ENCODE measurements at places on chromosomes 16 and 17.

GRCh38 chr16:71537643-71538042, 11.4 kb downstream of the CHST4 start:
- no peak for DNase-seq

- no peak for DNase-seq
Measured at GRCh38 chr17:78423961-78424675, 45.7 kb downstream of the PGS1 start.

DNA sequence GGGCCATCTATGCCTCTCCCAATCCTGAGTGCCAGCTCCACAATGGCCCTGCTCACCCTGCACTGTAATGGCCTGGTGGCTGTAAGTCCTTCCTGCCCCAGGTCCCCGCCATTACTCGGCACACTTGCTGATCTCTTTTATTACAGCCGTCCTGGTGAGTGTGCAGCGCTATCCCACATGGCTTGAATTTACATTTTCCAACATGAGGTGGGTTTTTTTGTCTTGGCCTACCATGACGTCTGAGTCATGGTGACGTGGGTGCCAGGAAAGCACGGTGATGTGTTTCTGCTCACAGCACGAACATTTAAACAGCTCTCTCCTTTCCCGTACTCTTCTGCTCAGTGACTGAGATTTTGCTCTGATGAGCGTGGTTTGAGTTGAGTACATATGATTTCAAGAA, 55.2 kb upstream of the FOXF1 start:
- DNase-seq, result no peak

GRCh38 chr17:4584101-4584916, at the start of gene SMTNL2:
TSS of gene SMTNL2 (plus strand) at chr17:4584529. CDS start at chr17:4584606, 77 bp downstream.
- no peak for DNase-seq

DNA sequence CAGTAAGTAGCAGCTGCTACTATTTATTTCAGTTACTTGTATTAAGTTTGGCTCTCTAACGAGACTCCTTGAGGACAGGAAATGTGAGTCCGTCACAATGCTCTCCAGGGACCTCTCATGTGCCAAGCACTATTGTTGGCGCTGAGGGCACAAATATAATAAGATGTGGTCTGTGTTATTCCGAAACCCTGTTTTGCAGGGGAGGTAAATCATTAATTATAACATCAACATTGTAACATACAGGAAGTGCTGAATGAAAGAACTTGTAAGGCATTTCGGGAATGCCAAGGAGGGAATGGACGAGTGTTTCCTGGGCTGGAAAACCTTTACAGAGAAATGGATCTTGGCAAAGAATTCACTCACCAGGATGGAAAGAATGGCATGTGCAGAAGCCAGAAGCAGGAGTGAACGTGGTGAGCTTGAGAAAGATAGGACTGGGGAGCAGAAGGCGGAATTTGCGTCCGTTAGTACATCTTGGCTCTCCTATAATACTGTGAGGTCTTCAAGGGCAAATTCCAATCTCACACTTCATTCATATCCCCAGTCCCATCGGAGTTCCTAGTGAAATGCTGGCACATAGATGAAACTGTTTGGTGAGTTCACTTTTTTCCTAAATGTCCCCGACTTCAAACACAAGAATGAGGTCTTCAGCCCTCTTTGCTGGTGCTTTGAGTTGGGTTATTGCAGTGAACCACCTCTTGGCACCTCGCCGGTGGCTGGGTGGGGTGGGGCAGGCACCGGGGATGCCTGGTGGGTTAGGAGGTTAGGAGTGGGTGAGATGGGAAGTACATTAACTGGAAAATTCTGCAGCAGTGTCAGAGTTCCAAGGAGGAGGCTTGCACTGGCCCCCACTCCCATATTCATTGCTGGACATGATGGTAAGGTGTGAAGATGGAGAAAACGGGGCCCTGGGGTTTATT, 11.5 kb downstream of the TAC4 start:
- no peak for DNase-seq

GRCh38 chr17:5284681-5285080, 2.6 kb downstream of the RABEP1 start:
- no peak for DNase-seq

DNA sequence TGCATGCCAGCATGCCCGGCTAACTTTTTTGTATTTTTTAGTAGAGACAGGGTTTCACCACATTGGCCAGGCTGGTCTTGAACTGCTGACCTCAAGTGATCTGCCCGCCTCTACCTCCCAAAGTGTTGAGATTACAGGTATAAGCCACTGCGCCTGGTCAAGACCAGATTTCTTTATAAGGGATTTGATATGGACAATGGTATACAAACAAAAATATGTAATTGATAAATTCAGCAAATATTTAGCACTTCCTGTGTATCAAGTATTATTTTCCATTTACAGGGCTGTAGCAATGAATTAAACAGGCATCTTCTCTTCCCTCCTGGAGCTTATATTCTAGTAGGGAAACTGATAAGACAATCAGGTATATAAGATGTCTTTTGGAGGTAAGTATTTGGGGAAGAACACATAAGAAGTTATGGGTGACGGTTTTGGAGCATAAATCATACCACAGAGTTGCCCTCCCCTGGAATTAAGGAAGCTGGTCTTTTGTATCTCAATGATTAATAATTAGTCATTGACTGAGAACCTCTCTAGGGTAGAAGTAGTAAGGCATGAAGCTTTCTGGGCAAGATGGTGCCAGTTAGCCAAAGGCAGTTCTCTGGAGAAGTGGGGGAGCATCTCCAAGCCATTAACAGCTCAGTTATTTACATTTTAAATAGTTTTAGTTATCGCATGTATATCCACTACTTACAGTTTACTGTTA, 35.8 kb downstream of the TANC2 start:
- DNase-seq, result no peak

DNA sequence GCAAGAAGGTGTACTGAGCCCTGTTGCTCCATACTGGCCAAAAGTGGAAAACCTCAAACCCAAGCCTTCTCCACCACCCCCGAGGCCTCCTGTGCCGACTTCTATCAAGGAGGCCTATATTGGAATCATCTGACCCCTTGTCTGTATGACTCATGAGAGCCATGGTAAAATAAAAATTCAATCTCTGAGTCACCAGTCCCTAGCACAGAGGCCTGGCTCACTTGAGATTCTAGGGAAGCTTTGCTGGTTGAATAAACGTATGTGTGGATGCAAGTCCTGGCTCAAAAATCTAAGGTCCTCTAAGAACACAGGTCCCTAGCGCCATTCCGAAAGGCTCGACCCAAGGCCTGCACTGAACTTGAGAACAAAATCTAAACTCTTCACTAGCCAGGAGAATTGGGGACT, 15.0 kb downstream of the NSMCE1 start:
- peak; percentile 30 for DNase-seq

Data from sciatic nerve (tissue), 2 donors.